Motor neuron (in vitro differentiated cells): ENCODE measurements at places on chromosomes 7 and 10.
A peak's percentile ranks its signal among the peaks of the same experiment; 100 is the strongest.

- no peak for ATAC-seq
Observed at GRCh38 chr7:141287936-141288335, 214.1 kb downstream of the TMEM178B start.

DNA sequence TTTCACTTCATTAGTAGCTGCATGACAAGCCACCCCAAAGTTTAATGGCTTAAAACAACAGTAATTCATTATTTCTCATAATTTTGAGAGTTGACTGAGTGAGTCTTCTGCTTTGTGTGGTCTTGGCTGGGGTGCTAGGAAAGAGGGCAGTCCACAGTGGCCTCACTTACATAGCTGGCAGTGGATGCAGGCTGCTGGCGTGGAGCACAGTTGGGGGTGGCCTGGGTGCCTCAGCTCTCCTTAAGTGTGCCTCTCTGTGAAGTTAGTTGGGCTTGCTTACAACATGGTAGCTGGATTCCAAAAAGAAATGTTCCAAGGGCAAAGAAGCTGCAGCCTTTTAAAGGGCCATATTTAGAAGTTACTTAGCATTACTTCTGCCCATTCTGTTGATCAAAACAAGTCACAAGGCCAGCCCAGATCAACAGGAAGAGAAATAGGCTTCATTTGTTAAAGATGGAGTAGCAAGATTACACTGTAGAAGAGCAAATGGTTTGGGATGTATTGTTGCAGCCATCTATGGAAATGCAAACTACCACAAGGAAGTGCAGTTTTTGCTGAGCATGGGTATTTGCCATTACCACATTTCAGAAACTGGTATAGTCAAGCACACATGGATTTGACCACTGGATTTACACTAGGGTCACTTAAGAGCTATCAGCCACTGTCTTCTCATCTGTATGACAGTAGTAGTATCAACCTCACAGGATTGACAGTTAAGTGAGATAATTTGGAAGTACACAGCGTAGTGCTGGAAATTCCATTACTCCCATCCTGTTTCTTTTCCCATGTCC is 33.6 kb downstream of the ZEB1 start:
- ATAC-seq = no peak

DNA sequence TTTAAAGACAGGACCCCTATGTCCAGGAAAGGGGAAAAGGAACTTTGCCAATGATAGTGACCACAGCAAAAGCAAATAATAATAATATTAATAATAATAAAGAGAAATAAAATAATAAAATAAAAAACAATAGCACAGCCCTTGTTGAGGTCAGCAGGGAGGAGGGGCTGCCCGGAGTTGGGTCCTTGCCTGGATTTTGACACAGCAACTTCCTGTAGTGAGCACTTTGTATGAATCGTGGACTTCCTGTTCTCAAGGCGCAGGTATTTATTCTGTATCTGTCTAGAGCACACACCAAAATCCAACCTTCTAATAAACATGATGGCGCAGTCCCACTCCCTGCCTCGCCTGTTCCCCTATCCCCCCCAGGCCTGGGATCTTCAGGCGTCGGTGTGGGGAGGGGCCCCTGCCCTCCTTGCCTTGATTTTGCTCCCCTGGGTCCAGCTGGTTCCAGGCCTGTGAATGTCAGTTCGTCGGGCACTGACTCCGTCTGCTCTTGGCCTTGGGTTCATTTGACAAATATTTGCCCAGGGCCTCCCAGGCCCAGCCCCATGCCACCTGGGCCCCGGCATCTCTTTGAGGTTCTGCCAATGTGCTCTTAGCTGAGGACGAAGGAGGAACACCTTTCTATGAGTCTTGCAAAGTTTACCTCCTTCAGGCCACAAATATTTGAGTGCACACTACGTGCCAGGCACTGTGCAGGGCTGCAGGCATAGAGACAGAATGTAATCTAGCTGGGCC is 13.9 kb downstream of the TRIM8 start:
- ATAC-seq = no peak

DNA sequence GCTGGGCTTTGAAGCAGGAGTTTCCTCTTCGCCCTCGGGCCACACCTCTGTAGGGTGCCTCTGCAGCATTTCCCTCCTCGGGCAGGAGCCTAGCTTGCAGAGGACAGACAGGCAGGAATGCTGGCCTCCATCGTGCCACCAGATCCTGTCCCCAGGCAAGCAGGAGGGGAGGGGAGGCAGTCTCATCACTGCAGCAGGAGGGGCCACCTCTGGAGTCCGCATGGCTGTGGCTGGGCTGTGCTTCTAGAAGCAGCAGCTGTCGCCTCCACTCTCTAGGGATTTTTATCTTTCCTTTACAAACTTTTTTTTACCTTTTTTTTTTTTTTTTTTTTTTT is 181.4 kb downstream of the CUX1 start:
- ATAC-seq = peak; percentile 72

GRCh38 chr7:95213148-95213547 is 111.2 kb downstream of the PON1 start:
- ATAC-seq = no peak

GRCh38 chr7:80287400-80288174 is 153.0 kb downstream of the GNAI1 start:
- no peak for ATAC-seq

- ATAC-seq = no peak
Observed at GRCh38 chr7:7884855-7885254, 83.7 kb upstream of the GLCCI1 start.

DNA sequence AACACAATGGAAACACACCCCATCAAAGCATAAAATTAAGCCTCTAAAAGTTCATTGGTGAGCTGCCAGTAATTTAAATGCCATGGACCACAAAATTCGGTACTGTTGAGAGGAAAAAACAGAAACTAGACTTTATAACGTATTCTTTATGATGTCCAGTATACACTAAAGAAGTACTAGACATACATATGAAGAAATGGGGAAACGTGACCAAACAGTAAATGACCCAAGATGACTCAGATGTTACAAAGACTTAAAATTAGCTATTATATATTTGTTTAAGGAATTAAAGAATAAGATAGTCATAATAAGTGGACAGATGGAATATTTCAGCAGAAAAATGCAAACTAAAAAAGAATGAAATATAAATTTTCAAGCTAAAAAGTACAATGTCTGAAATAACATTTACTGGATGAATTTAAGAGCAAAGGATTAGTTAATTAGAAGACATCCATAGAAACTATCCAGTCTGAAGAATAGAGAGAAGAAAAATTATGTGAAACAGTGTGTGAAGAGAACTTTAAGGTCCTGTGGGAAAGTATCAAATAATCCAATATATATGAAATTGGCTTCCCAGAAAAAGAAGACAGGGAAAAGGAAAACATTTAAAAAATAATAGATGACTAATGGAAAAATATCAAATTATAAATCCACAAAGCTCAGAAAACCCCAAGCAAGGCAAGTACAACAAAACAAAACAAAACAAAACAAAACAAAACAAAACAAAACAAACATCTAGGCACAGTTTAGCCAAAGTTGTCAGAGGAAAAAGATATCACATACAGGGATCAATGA is 69.4 kb downstream of the SAMD9 start:
- no peak for ATAC-seq

- no peak for ATAC-seq
Observed at GRCh38 chr7:152086513-152086912, 61.0 kb downstream of the GALNT11 start.

DNA sequence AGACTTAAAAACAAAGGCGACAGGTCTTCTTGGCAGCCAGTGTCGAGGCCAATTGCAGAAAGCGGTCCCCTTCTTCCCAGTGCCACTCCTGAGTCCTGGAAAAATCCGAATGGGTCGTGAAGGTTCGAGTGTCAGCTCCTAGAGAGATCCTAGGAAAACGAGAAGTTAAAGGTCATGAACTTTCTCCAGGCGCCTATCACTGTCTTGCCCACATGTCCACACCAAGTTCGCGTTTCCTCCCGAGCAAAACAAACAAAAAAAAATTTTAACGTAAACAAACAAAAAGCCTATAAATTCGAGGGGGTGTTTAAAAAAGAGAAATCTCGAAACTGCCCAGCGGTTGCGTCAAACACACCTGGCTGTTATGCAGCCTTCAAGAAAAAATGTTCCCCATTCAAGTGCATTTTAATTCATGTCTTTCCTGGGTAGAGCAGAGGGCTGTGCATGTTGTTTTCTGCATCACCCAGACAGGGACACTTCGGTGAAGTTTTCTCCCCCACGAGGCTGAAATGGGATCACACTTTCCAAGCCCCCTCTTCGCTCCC is 1.5 kb downstream of the ARHGAP21 start:
- ATAC-seq = no peak

- no peak for ATAC-seq
Observed at GRCh38 chr7:87624628-87625027, 3.6 kb upstream of the RUNDC3B start.

DNA sequence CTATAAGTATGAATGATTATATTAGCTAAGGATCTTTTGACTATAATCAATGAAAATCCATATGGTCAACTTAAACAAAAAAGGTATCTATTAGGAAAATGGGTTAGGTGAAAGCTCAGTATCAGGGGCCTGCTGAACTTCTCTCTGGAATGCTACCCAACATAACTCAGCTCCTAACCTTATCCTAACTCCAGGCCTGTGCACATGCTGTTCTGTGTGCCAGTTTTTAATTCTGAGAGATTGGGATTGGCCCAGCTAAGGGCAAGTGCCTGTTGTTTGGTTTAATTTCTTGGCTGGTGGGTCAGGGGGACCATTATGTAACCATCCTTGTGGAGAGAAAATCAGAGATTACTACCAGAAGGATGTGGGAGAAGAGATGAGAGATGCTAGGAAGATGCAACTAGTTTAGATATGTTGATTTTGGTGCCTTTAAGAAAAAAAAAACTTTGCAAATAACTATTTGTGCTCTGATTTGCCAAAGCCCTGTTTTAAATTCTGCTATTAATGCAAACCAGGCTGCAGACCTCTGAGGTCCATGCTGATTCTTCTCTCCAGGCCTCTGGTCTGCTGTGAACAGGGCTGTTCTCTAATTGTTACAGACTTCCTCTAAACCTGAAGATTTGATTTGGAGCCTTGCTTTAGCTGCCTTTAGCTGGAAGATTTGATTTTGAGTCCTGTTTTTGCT is 23.9 kb upstream of the HDAC9 start:
- ATAC-seq = no peak

DNA sequence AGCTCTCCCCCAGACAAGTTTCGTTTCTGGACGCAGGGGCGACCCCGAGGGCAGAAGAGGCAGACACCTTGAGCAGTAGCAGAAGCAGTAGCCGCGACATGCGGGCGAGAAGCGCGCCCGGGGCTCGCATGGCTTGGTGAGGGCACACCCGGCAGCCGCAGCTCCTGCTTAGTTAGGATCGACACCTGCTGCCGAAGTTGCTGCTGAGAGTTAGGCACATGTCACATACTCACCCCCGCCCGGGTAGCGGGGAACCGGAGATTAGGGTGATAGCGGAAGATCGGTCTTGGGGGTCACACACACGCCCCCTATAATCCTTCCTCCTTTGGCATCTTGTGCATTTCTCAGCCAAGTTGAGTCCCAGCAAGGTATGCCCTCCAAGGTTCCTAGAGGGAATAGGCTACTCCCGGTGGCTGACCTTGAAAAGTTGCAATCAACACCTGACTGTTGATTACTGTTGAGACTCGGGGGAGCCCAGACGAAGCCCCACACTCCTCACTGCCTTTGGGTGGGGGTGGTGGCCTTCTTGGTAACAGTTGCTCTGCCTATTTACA is 668 bp downstream of the GPR37 start:
- no peak for ATAC-seq

DNA sequence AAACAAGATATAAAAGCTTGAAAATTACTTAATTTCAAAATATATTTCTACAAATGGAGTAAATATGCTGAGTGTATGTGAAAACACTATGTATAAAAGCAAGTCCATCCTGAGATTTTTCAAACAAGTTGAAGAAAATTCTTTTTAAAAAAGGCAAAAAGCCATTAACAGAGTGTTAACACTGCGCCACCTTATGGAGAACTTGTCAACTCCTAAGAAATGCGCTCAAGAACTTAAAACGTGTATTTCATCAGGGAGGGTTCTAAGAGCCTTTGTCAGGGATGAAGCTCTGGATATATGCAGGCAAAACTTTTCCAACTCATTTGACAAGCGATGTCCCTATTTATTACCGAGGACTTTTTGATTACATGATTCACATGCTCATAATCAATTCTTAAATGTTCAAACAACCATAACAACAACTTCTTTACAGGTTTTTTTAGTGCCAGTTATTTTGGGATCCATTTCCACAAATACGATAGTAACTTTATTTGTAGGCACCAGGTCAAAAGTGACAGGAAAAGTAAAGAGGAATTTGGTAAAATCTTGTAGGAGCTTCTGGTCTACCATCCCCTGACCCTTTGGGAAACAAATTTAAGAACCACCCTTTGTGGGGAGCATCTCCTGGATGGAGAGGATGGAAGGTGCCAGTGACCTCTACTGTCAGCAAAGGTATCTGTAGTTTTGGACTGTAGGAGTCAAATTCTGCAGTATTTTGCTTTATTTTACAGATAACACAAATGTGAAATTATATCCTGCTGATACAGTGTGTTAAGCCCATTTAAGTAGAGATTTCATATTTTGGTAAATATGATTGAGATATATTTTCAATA is 23.2 kb downstream of the CALCR start:
- peak; percentile 60 for ATAC-seq

DNA sequence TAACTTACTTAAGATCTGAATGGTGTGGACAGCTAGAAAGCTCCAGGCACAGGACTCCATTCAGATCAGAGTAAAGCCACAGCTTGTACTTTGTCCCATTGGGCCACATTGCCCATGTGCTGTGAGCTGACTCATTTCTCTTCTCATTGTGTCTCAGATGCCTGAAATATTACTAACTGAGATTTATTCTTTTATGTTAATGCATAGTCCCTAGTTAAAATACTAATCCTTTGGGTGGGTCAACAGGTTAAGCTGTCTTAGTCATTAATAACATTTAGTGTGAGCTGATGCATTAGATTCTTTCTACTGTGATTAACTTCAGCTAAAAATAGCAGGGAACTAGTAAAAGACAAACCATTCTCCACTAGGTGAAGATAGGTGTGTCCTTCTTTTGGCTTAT is 104.7 kb upstream of the ARMC3 start:
- ATAC-seq = peak; percentile 84

DNA sequence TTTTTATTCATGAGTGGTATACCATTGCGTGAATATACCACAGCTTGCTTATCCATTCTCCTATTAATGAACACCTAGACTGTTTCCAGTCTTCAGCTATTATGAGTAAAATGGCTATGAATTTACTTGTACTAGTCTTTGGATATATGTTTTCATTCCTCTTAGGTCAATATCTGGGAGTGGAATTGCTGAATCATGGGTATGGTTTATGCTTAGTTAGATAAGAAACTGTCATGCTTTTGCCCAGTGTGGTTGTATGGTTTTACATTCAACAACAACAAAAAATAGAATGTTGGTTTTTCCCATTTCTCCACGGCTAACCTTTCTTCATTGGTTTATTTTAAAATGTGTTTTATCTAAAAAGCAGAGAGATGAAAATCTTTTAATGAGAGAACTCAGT is 308.3 kb downstream of the PHF14 start:
- no peak for ATAC-seq

GRCh38 chr10:98339799-98340198 is 71.8 kb upstream of the LOXL4 start:
- ATAC-seq = no peak

DNA sequence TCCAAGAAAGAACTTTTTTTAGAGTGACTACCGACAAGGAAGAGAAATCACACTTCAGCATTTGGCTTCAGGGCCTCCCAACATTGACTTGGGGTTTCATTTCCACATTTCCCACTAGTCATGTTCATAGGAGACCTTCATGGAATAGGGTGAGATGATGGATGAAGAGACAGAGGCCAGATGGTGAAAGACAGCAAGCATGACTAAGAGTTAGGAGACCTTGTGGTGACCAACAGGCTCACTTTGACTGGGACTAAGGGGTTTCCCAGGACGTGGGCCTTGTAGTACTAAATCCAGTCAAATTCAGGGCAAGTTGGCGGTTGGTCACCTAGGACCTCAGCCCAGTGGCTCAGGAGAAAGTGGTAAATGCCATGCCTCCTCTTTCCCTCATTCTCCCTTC is 3.0 kb upstream of the GIMAP5 start:
- no peak for ATAC-seq
